Coronary artery (tissue), 2 donors: ENCODE measurements at places on chromosomes 6 and 20.

DNA sequence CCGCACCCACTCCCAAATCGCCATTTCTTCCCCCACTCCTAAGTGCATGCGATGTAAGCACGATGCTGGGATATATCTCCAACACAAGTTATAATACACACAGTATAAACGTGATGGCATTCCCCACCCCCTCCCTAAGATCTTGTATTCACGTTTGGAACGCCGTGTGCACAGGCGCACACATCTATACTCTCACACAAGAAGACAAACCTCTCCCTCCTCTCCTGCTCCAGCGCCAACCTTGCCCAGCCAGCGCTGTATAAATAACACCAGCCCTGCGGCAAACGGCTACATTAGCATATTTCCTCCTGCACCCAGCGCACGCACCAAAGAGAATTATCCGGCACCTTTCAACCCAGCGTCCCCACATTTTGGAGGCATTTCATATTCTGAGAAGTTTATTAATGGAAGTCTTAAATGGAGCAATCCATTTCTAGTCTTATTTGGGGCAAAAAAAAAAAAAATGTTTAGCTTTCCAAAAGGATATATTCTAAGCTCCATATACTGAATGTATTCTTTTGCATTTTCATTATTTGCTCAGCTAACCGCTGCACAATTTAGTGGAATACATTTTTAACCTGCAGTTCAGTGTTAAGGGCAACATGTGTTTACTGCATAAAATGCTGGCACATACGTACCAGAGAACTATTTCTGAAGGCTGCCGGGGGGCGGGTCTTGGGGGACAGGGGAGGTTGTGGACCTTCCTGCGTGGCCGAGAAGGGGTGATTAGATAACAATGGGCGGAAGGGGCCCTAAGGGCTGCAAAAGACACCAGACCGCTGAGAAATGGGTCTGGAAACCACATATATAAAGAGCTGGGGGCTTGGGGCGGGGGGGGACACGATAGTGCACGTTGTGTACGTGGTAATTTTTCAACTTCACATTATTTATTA is 1.1 kb upstream of the SLC22A23 start:
- no peak for DNase-seq

- DNase-seq = no peak
Measured at GRCh38 chr6:158419339-158419909, 107.2 kb downstream of the TULP4 start.

- DNase-seq = no peak
Measured at GRCh38 chr6:151747896-151748295, 59.6 kb upstream of the ESR1 start.

- no peak for DNase-seq
Measured at GRCh38 chr6:150266309-150266708, 102.5 kb upstream of the IYD start.

- peak; percentile 28 for DNase-seq
Measured at GRCh38 chr20:2696646-2697045, 4.1 kb downstream of the EBF4 start.

DNA sequence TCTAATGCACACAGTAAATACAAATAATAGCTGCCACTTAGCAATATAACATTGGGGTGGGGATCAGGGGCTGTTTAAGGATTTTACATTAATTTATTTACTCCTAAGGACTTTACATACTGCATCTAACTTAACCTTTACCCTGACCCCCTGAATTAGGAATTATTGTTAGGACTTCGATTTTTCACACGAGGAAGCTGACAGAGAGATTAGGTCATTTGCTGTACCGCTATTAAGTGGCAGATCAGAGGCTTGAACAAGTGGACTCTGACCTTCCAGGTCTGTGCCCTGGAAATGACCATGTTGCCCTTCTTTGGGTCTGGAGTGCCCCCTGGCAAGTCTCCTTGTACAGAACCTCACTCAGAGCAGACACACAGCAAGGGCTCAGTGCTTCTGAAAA is 5.2 kb upstream of the ELMO2 start:
- no peak for DNase-seq

DNA sequence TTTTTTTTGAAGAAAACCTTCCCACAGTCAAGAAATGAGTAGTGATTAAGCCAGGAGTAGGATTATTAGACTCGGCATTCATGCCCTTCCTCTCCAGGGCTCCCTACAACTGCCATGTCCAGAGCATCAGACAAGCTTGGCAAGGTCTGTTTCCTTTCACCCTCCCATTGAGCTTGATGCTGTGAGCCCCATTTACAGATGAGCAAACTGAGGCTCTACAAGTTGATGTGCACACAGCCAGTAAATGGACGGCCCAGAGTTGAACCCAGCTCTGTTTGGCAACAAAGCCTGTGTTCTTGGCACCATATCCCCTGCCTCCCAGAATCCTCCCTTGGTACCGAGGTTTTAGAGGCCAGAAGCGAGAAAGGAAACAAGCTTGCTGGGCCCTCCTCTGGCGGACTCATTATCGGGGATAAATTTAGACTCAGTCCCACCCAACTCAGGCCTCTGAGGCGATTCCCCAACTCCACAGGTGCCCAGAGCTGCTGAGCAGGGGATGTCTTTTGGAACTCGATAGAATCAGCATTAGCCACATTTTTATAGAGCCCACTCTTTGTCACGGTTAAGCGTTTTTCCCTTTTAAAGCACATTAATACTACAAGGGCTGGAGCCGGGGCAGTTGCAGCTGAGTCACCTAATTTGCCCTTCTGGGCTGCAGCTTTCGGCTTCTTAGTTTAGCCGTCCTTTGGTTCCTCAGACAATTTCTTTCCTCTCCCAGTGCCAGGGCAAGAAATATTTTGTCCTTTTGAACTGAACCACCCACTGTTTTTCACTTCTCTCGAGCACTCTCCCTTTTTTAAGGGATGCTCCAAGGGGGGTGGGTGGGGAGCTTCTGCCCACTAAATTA is 23.0 kb upstream of the NFATC2 start:
- no peak for DNase-seq

- DNase-seq = no peak
Measured at GRCh38 chr20:21702553-21703470, 2.7 kb upstream of the PAX1 start.

DNA sequence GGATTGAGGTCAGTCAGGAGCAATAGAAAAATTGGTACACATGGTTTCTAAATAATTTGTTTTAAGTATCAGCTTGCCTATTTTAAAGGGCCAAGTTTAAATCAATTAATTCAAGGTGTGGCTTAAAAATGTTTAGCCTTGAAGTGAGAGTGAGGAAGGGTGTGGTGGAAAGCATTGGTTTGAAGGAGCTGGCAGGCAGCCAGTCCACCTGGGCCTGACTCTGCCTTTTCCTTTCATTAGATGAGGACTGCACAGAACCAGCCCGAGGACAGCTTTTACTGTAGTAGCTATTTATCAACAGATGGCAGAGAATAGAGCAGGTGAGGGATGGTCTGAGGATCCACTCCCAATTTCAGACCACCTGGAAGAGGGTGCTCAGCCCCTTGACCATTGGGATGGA is 42.4 kb downstream of the DHX35 start:
- no peak for DNase-seq

- DNase-seq = peak; percentile 86
Measured at GRCh38 chr6:53794137-53794719, 577 bp upstream of the LRRC1 start.

GRCh38 chr6:134235937-134236751 is 81.8 kb downstream of the SGK1 start:
- DNase-seq = no peak

GRCh38 chr20:63519668-63520503 is 679 bp upstream of the PPDPF start:
- no peak for DNase-seq

GRCh38 chr20:37335642-37336368 is 10.1 kb upstream of the SRC start:
- no peak for DNase-seq

DNA sequence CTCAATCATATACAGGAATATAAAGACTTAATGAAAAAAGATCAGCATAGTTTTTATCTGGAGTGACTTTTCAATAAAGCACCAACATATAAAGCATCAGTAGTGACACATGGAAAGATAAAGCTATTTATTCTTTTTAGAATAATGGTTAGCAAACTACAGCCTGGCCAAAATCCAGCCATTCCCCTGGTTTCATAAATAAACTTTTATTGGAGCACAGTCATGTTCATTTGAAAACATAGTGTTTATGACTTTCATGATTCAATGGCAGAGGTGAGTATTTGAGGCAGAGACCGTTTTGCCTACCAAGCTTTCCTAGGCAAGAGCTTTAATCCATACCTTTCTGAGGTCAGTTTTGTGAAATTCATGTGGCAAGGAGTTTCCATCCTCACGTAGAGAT is 153.5 kb downstream of the RPS12 start:
- DNase-seq = no peak

- DNase-seq = no peak
Measured at GRCh38 chr6:149419696-149420404, 19.8 kb downstream of the SUMO4 start.

- no peak for DNase-seq
Measured at GRCh38 chr6:4889701-4890100, 113.5 kb downstream of the CDYL start.

DNA sequence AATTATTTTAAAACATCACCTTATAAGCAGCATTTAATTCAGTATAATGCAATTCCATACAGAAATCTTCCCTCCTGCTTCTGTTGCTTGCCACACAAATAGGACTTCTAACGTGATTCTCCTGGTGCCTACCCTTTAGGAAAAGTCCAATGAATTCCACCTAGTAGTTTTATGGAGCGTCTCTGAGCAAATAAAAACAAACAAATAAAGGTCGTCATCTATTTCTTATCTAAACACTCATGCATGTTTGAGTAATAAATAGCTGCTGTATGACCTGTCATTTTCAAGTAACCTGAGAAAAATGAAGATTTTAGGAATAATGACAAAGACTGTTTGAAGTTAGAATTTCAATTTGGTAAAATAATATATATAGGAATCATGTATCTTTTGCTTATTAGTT is 102.7 kb downstream of the BMP5 start:
- no peak for DNase-seq

DNA sequence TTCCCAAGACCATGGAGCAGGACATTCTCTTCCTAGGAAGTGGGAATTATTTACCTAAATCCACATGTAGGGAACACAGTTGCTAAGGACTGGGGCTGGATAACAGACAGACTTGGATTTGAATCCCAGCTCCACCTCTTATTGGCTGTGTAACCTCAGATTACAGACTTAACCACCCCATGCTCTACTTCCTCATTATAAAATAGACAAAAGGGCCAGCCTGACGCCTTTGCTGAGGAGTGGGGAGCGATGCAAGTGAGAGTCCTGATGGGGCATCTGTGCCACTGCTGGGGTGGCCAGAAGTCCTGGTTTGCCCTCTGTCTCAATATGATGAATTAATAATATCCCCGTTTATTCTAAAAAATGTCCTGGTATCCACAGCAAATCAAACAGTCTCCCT is 46.8 kb downstream of the SPATA2 start:
- no peak for DNase-seq

DNA sequence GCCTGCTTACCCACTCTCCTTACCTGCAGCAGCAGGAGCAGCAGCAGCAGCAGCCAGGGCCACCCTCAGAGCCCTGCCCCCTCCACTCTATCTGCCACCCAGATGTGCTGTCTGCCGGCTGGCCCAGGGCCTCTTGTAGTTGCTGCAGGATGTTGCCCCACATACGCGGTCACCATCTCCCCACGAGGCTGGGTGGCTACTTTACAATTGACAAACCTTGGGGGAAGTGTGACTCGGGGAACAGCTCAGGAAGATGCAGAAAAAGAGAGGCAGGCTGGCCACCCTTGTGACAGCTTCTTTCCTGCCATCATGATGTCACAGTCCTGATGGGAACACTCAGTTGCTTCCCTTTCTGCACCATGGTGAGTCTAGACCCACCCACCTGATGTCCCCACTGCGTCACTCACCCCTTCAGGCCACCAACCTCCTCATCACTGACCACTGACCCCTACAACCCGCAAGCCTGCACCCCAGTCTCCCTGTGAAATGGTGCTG is 14.5 kb downstream of the TREM1 start:
- DNase-seq = no peak

DNA sequence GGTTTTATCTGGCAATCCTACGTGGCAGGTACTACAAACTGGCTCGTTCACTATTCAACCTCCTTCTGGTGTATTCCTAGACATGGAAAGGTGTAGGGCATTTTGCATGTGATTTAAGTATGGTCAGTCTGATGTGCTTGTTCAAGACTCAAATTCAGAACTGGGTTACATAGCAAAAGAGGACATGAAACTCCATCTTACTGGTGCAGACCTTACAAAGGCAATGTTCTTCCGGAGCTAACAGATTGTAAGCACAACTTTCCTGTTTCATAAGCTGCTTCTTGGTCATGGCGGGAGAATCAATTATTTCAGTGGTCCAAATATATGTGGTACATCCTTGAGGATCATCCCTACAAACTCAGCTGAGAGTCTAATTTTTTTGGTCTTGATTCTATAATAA is 703.4 kb downstream of the EPM2A start:
- DNase-seq = no peak

GRCh38 chr20:14643556-14643955 is 306.1 kb upstream of the FLRT3 start:
- DNase-seq = no peak

- peak; percentile 45 for DNase-seq
Measured at GRCh38 chr6:169861431-169862042, 110.1 kb downstream of the ERMARD start.

GRCh38 chr6:28981431-28981832 is 23.7 kb downstream of the ZNF311 start:
- DNase-seq = no peak

DNA sequence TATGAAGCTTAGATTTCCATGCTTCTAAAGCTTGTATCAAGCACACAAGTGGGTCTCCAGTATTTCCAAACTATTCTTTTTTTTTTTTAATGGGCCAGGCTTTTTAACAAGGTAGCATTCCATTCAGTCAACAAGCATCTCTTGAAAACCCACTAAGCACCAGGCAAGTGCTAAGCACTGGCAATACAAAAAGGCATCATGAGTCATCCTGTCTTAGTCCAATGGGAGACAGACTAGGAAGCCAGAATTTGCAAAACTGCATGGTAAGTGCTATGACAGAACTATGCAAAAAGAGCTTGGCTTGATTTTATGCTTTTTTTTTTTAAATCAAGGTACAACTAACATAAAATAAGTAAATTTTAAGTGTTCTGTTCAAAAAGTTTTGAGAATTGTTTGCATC is 109.3 kb upstream of the DST start:
- no peak for DNase-seq

DNA sequence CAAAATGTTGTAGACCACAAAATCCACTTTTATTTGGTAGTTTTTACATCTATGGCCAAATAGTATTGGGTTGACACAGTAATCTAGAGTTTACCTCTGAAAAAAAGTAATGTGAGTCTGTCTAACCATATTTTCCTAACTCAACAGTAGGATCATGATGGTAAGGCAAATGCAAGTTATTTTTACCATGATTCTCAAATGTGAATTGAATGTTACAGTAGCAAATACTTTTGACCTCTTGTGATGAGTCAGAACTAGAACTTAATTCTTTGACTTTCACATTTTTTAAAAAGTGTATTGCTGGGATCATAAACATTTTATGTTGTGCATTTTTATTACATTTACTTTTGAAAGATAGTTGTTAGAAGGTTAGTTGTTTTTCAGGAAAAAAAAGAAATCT is 22.0 kb downstream of the RNF146 start:
- no peak for DNase-seq

GRCh38 chr20:23668477-23668951 is 20.3 kb downstream of the CST4 start:
- no peak for DNase-seq

- no peak for DNase-seq
Measured at GRCh38 chr20:15767586-15767985, 805.7 kb downstream of the KIF16B start.
